ENCODE measurements at places on chromosomes 2 and 18. TPM values are rescaled to one million over a fixed set of nuclear protein-coding genes. Genes with fewer than 3 reads are reported as not detected.

The KCNIP3 gene
- total RNA-seq: 3.1 TPM

The ZAP70 gene
- total RNA-seq: not detected

The GAD1 gene
- not detected for total RNA-seq

The NCK2 gene
- 14.3 TPM for total RNA-seq

The B4GALT6 gene
- 3.7 TPM for total RNA-seq

The SKA1 gene
- total RNA-seq: 25.4 TPM

The RND3 gene
- total RNA-seq: 147 TPM

The MYO7B gene
- 0.37 TPM for total RNA-seq

The UPP2 gene
- not detected for total RNA-seq

The ACMSD gene
- not detected for total RNA-seq

The ZBTB7C gene
- total RNA-seq: under 0.01 TPM

The ATP8B1 gene
- 43.2 TPM for total RNA-seq

The GALNT5 gene
- total RNA-seq: 1.8 TPM

The MOCOS gene
- total RNA-seq: 8.8 TPM

The SPC25 gene
- 5.1 TPM for total RNA-seq

The AP1S3 gene
- 1.8 TPM for total RNA-seq

The OTOS gene
- not detected for total RNA-seq

The MYO5B gene
- under 0.01 TPM for total RNA-seq

The GPBAR1 gene
- total RNA-seq: 0.20 TPM

Measured in subcutaneous preadipocyte (primary cell).